ENCODE measurements at places on chromosomes 16 and 17. TPM values are rescaled to one million over a fixed set of nuclear protein-coding genes. Genes with fewer than 3 reads are reported as not detected.

DNA sequence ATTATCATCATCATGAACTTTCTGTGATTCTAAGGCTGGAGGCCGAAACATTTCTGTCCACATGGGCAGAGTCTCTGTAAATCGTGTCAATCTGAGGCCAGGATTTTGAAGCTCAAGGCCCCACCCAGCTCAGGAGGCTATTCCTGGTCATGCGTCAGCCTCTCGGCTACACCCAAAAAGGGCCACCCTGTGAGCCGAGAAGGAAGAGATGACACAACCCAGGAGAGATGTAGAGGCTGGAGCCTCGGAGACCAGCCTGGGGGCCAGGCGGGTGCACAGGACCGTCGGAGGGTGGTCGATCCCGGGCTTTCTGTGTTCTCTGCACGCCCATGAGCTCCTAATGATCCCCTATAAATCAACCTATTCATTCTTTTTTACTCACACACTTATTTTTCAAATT, 1.1 kb upstream of the CACNG1 start:
- H3K4me3 ChIP-seq, result no peak overlapping the region
- no peaks in the 10 kb centered on the region for H3K4me1 ChIP-seq
- H3K27me3 ChIP-seq, result no peaks in the 10 kb centered on the region

The HOXB3 gene
- 2.0 TPM for total RNA-seq

- H3K27me3 ChIP-seq, result no peaks in the 10 kb centered on the region
- no peak overlapping the region for H3K27ac ChIP-seq
- DNase-seq, result no peak
- H3K4me1 ChIP-seq, result peaks cover 14% of the 10 kb centered on the region
- no peak overlapping the region for H3K4me3 ChIP-seq
Observed at GRCh38 chr16:69410219-69410990, 14.0 kb upstream of the CYB5B start.

DNA sequence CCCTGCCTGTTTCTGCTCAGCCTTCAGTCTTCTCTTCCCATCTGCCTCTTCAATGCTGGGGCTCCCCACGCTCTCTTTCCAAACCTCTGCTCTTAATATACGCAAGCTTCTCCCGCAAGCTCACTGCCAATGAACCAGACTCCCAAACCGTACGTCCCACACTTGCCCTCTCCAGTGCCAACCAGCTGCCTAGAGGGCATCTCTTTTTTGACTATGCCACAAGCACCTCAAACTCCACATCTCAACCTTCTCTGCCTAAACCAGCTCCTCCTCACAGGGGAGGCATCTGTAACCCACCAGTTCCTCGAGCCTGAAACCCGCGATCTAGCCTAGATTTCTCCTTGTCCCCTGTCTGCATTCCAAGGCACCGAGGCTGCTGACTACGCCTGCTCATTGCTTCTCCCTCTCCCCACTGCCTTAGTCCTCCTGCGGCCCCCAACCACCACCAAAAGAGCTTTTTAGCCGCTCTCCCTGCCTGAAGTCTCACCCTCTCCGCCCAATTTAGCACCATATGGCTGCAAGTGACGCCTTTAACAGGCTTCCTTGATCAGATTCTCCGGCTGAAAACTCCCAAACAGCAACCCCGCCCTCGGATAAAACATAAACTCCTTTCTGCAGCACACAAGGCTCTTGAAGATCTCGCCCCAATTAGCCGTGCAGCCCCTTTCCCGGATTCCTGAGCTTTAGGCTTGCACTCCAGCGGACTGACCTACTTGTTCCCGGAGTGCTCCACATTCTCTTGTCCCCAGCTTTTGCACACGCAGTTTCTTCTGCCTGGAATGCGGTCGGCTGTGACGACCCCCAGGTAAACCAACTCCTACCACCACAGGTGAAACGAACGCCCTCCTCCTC, 1.5 kb downstream of the GGA2 start:
- peaks cover 52% of the 10 kb centered on the region for H3K4me1 ChIP-seq
- H3K27ac ChIP-seq, result peak overlapping the region; percentile 42
- peak overlapping the region; percentile 78 for H3K4me3 ChIP-seq
- no peaks in the 10 kb centered on the region for H3K27me3 ChIP-seq
- H3K36me3 ChIP-seq, result peaks cover 15% of the 10 kb centered on the region
- no peak for DNase-seq

DNA sequence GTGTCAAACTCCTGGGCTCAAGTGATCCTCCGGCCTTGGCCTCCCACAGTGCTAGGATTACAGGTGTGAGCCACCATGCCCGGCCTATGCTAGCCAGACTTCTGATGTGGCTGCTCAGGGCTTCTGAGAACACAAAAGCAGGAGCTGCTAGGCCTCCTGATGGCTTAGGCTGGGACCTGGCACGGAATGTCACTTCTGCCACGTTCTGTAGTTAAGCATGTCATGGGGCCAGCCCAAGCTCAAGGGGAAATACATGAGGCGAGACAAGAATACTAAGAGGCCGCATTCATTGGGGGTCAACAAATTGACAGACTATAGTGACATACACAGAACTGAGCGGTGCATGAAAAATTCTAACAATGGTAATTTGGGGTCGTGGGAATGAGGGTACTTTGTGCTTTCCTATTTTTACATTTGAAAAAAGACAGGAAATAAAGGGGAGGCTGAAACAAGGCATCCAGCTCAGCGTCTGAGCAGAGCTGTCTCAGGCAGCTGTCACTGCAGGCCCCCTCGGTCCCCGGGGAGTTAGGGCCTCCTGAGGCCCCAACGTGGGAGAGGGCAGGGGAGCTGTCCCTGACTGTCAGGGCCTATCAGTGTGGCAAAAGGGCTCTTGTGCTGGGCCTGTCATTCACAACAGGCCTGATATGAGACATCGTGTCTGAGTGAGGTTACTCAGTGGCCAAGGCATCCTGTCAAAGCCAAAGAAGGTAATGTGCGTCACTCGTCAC, 26.4 kb downstream of the CFAP20 start:
- H3K4me1 ChIP-seq, result peaks cover 2% of the 10 kb centered on the region
- no peak overlapping the region for H3K27ac ChIP-seq
- H3K36me3 ChIP-seq, result no peaks in the 10 kb centered on the region
- no peaks in the 10 kb centered on the region for H3K27me3 ChIP-seq

GRCh38 chr16:57606847-57607501, 21.5 kb upstream of the ADGRG1 start:
- H3K4me1 ChIP-seq, result peaks cover 40% of the 10 kb centered on the region
- no peaks in the 10 kb centered on the region for H3K27me3 ChIP-seq
- no peaks in the 10 kb centered on the region for H3K36me3 ChIP-seq
- no peak overlapping the region for H3K4me3 ChIP-seq

DNA sequence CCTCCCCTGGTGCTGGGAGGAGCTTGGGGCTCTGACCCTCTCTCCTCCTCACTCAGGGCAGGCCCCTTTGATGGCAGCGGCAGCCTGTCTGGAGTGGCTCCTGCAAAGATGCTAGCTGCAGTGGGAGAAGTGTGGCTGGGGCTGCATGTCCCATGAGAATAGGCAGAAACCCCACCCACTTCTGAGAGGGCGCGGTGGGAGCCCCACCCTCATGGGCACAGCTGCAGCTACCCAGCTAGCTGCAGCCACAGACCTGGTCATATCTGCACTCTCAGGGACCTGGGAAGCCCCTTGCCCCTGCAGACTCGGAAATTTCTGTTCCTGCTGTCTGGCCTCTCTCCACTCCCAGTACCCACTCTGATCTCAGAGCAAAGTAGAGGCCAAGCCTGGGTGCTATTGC, 72.2 kb upstream of the BRD7 start:
- H3K4me3 ChIP-seq, result no peak overlapping the region
- H3K27me3 ChIP-seq, result no peaks in the 10 kb centered on the region
- peaks cover 5% of the 10 kb centered on the region for H3K4me1 ChIP-seq
- no peak overlapping the region for H3K27ac ChIP-seq
- no peak for DNase-seq
- H3K36me3 ChIP-seq, result peaks cover 4% of the 10 kb centered on the region

DNA sequence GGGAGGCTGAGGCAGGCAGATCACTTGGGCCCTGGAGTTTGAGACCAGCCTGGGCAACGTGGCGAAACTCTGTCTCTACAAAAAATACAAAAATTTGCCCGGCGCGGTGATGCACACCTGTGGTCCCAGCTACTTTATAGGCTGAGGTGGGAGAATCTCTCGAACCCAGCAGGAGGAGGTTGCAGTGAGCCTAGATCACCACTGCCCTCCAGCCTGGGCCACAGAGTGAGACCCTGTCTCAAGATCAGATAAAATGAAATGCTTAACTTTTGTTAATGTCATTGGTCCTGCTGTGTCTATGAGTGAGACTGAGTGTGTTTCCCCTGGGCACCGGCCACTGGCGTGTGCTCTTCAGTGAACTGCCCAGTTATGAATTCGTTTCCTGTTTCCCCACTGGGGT, 10.5 kb downstream of the FAM234A start:
- peaks cover 11% of the 10 kb centered on the region for H3K4me1 ChIP-seq
- peaks cover 2% of the 10 kb centered on the region for H3K36me3 ChIP-seq
- H3K27ac ChIP-seq, result no peak overlapping the region
- no peak for DNase-seq
- no peaks in the 10 kb centered on the region for H3K27me3 ChIP-seq

- H3K27ac ChIP-seq, result no peak within 1 kb of the TSS
- peak within 1 kb of the TSS; percentile 62 for H3K4me3 ChIP-seq
- H3K36me3 ChIP-seq, result no peaks in the 10 kb centered on the region
- H3K4me1 ChIP-seq, result peaks cover 18% of the 10 kb centered on the region
- DNase-seq, result peak; percentile 78
Observed at GRCh38 chr17:7650509-7651096, at the start of gene ATP1B2. Gene ATP1B2 (plus strand): TSS chr17:7650926. CDS start chr17:7651519, 593 bp downstream.

The OTOP3 gene
- not detected for total RNA-seq

The CHAD gene
- total RNA-seq, result not detected

DNA sequence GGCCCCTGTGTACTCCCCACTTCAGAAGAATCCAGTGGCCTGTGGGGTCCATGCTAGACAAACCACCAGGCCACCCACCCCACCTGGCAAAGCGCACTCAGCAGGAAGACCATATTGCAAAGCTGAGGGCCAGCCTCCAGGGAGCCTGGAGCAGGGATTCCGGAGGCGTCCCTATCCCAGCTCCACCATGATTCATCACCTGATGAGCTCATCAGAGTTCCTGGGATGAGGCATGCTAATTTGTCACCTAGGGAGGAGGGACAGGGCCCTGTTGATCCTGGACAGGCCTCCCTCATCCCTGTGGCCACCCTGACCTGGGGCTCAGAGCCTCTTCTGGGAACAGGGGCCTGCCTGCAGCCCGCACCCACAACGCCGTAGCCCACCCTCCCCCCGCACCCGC, 131.6 kb upstream of the PLCG2 start:
- DNase-seq, result no peak
- no peak overlapping the region for H3K4me3 ChIP-seq
- H3K36me3 ChIP-seq, result no peaks in the 10 kb centered on the region
- H3K4me1 ChIP-seq, result peaks cover 5% of the 10 kb centered on the region

DNA sequence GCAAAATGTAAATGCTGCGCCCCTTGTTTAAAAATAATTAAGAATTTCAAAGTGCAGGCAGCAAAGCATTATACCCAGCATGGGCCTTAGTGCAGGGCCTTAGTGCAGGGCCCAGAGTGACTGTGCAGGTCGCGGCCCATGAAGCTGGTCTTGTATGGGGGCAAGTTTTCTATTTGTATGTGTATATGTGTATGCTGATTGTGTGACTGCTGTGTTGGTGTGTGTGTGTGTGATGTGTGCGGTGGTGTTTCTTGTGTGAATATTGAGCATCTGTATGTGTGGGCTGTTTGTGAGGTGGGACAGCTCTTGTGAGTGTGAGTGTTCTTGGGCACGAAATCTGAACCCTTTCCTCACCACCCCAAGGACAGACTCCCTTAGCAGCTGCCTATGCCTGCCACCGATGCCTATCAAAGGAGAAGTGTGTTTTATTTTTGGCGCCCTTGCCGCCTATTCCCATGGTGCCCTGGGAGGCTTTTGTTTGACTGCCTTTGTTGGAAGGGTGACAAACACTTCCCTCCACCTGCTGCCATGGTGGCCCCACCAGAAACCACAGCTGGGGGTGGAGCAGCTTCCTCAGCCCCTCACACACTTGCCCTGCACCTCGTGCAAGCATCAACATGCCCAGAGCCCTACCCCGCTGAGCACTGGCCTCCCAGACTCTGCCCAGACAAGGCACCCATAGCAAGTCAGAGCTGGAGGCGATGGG, 18.0 kb downstream of the CCR7 start:
- peaks cover under 1% of the 10 kb centered on the region for H3K36me3 ChIP-seq
- peaks cover 87% of the 10 kb centered on the region for H3K4me1 ChIP-seq
- H3K27ac ChIP-seq, result peak overlapping the region; percentile 77
- DNase-seq, result peak; percentile 79

- peak; percentile 91 for DNase-seq
- no peak overlapping the region for H3K4me3 ChIP-seq
- no peaks in the 10 kb centered on the region for H3K27me3 ChIP-seq
- H3K27ac ChIP-seq, result peak overlapping the region; percentile 73
- H3K4me1 ChIP-seq, result peaks cover 29% of the 10 kb centered on the region
Observed at GRCh38 chr16:84360170-84360569, 8.2 kb upstream of the ATP2C2 start.

DNA sequence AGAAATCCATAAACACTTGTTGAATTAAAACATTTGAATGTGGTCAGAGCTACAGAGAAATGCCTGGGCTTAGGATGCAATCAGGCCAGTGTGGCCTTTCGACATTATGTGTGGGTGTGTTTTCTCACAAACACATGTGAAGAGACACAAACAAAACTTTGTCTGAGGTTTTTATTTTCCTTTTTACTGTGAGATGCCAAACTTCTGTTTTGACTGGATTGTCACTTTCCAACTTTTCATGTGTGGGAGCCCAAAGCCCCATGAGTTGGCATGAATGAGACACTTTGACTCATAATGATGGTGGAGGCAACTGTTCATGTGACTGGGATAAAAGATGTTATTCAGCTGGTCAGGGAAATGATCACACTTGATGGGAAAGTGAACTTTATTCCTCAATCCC, 71.9 kb upstream of the GAS7 start:
- no peaks in the 10 kb centered on the region for H3K36me3 ChIP-seq
- H3K27ac ChIP-seq, result no peak overlapping the region
- no peak overlapping the region for H3K4me3 ChIP-seq
- no peaks in the 10 kb centered on the region for H3K4me1 ChIP-seq
- no peak for DNase-seq
- H3K27me3 ChIP-seq, result peaks cover 2% of the 10 kb centered on the region

DNA sequence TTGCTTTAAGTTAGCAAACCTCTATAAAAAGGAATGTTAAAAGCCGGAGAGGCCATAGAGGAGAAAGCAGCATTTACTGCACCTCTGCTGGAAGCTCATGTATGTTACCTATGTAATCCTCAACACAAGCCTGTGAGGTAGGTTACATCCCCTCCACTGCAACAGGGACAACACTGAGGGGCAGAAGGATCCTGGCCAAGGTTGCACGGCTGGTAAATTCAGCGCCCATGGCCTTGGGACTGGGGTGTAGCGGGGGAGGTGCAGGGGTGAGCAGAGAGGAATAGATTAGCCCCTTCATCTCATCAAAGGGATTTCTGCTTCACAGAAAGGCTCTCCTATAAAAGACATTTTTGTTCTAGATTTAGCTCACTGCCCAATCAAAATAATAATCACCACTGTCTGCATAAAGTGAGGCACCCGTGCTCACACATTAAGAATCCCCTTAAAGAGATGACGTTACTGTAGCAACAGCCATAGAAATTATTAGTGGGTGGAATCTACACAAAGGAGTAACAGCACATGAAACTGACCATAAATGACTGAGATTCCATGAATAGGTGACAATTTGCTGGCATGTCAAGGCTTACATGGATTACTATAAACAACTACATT, 3.3 kb downstream of the ZCCHC14 start:
- H3K27me3 ChIP-seq, result no peaks in the 10 kb centered on the region
- peaks cover 29% of the 10 kb centered on the region for H3K36me3 ChIP-seq
- DNase-seq, result no peak
- H3K4me1 ChIP-seq, result peaks cover 65% of the 10 kb centered on the region

All from activated naive CD4-positive, alpha-beta T cell treated with anti-CD3 and anti-CD28 coated beads for 36 hours (primary cell).